ENCODE measurements at places on chromosomes 16 and 17.

GRCh38 chr16:88591577-88592021 is 21.4 kb downstream of the ZC3H18 start:
- DNase-seq = no peak

DNA sequence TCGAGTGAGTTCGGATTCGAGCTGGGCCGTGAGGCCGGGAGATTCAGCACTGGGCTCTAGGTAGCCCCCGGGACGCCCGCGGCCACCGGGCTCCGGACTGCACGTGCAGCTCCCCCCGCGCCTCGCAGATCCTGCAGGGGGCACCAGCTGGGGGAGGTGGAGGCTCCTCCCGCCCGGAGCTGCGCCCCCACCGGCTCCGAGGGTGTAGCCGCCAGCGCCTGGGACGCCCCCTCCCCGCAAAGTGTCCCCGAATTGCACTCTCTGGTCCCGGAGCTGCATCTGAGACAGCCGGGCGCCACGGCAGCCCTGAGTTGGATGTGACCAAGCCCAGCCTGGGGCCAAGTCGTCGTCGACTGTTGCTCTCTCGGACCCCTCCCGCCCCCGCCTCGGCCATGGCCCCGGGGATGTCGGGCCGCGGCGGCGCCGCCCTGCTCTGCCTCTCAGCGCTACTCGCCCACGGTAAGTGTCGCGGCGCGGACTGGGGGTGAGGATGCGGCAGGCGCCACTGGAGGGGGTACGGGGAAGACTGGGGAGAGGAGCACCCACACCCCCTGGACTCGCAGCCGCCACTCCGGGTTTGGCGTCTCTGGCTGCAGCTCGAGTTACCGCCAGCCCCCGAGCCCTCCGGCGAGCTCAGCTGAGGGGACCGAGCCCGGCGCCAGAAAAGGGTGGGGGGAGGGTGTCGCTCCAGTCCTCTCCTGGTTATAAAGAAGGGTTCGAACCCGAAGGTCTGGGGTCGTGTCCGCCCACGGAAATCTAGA is 1.5 kb downstream of the TMEM132E start:
- no peak for DNase-seq

- DNase-seq = no peak
These were observed 220.1 kb downstream of the ZFHX3 start for GRCh38 chr16:72827866-72828265.

DNA sequence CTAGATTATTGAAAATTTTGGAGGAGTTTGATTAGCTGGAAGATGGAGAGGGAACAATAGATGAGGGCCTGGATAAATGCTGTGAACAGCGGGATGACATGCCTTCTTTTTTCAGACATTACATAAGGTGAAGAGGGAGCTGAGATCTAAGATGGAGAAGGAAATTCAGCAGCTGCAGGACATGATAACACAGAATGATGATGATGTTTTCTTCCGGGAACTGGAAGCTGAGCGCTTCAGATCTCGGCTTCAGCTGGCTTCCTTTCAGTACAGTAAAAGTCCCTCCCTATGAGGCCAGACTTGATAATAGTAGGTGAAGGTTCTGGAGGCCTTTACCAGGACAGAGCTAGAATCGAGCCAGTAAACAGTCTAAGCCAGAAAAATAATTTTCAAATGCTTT is 30.7 kb downstream of the CEP95 start:
- no peak for DNase-seq

- DNase-seq = no peak
These were observed 29.7 kb upstream of the PEMT start for GRCh38 chr17:17621254-17621653.

DNA sequence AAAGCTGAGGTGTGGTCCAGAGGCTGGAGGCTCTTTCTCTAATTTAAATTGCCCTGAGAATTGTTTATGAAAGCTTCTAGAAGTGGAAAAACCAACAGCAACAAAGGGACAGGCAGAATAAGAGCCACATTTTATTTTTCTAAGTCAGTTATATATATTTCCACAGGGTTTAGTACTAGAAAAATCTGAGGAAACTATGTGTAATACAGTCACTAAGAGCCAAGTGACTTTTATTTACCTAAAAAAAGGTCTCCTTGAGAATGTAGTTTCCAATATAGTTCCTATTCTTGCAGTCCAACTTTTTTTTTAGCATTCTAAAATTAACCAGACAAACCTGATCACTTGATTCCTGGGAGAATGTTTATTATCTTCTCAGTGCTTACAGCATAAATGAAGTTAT is 296.6 kb upstream of the MYOCD start:
- no peak for DNase-seq

DNA sequence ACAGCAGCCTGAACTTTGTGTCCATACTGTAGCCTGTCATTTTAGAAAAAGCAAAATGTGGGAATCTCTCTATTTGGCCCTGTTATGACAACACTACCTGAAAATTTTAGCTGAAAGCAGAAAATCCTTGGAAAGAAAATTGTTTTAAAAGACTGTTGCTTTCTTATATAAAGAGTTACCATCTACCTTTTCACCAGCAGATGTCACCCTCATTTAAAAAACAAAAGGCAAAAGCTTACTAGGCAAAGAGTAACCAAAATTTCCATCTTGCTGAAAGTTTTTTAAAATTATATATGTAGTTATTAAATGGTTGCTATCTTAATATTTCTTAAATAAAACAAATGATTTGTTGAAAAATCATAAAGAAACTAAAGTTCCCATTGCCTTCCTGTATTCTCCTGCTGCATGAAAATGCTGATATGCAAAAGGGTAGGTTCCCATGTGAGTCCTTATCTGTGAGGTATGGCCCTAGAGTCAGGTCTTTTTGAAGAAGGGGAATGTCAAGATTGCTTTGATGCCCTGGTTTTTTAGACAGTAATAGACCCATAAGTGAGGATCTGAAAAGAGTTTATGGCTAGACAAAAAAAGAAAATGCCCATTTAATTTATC is 61.0 kb downstream of the TNRC6C start:
- peak; percentile 45 for DNase-seq

DNA sequence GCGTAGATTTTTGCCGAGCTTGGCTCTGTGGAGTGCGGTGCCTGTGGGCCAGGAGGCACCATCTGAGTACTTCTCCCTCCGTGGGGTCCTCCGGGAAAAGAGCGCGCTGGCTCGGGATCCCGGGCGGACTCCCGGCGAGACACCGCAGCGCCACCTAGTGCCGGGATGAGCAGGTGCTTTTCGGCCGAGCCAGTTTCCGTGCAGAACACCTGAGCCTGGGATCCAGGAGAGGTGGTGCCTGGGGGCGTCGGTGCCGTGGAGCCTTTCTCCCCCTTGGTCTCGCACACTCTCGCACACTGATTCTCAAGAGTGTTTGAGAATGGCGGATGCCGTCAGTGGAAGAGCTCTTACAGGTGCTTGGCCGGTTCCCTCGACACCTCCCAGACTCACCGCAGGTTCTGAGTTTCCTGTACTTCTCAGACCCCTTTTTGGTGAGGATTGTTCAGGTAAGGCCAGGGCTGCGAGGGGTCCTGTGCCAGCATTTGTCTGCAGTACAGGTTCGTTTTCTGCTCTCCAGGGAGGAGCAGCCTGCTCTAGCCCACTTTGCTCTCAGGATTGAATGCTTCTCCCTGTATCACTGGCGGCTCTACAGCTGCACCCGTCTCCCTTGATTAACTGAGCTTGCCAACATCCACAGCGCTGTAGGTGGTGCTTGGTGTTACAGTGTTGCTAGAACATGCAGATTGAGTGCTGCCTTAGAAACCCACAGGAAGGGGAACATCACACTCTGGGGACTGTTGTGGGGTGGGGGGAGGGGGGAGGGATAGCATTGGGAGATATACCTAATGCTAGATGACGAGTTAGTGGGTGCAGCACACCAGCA is 23.3 kb downstream of the TBCD start:
- no peak for DNase-seq

DNA sequence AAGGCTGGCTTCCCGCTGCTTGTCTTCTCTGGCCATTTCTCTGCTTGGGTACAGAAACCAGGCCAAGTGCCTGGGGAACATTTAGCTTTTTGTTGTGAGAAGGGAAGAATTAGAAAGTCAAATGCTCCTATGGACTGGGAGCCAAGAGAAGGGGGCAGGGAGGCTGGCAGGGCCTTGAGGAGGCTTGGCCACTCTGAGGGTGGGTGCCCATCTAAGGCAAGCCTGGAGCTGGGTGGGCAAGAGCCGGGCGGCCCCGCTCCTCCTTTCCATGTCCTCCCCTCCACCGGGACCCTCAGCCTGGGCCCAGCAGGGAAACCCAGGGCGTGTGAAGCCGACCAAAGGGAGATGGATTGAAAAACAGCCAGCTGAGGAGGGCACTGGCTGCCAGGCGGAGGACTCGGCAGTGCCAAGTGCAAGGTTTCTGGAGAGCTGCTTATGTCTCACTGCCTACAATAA is 69.4 kb downstream of the NTN1 start:
- no peak for DNase-seq

DNA sequence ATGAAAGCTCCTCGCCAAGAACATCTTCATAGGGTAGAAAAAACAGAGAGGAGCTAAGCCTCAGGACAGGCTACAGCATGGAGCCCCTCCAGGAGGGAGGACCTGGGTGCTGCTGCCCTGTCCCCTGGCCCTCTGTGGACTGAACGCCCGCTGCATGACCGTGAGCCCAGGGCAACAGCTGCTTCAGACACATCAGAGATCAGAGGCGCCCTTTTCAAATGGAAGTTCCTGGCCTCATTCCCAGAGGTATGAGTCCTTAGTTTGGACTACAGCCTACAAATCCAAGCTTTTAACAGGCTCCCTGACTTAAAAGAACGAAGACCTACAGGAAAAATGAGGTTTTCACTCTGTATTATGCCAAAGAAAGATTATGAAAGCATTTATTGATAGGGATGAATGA is 48.5 kb downstream of the ZNF18 start:
- DNase-seq = no peak

GRCh38 chr17:28703552-28704218 is 8.0 kb downstream of the PROCA1 start:
- DNase-seq = no peak

GRCh38 chr17:4632581-4632920 is 8.9 kb downstream of the ALOX15 start:
- no peak for DNase-seq

DNA sequence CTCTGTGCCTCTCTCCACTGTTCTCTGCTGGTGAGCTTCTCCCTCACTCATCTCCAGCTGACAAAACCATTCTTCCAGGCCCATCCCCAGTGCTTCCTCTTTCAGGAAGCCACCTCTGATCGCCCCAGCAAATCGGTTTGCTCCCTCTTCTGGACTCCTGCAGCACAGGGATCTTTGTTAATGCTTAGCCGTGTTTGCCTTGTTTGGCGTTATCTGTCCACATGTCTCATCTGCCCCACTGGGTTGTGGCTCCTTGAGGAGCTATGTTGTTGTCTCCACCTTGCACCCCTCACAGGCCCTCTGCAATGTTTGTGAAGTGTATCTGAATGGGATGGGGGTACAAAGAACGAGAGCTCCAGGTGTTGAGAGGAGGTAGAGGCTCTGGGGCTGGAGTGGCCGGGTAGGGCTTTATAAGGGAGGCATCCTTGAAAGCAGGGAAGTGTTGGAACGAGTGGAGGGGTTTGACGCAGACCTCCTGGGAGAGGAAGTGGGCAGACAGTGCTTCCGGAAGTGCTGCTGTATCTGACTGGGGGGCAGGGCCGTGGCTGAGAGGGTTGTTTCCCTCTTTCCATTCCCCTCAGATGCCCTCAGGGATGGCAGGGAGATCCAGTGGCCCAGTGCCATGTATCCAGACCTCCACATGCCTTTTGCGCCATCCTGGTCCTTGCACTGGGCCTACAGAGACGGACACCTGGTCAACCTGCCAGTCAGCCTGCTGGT is 27.8 kb downstream of the CASKIN2 start:
- no peak for DNase-seq

- no peak for DNase-seq
These were observed 145.7 kb upstream of the CACNG5 start for GRCh38 chr17:66689221-66689620.

DNA sequence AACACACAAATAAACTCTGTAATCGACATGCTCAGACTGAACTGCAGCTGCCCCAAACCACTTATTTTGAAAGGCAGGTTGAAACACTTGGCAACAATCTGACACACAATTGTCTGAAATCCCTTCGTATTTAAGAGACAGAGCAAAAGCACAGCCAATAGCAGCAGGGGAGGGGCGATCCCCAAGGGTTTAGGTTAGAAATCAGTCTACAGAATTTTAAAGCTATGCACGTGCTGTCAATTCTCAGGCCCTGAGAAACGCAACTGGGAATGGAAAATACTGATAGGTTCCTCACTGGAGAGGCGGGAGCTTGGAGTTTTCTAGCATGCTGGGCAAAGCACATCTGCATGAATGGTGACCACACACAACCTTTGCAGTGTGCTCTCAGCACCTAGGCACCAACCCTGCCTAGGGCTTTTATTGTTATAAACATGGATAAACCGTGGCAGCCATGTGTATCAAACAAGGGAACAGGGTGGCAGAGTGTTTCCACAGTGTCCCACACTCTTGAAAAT is 168.0 kb downstream of the AATF start:
- DNase-seq = no peak

DNA sequence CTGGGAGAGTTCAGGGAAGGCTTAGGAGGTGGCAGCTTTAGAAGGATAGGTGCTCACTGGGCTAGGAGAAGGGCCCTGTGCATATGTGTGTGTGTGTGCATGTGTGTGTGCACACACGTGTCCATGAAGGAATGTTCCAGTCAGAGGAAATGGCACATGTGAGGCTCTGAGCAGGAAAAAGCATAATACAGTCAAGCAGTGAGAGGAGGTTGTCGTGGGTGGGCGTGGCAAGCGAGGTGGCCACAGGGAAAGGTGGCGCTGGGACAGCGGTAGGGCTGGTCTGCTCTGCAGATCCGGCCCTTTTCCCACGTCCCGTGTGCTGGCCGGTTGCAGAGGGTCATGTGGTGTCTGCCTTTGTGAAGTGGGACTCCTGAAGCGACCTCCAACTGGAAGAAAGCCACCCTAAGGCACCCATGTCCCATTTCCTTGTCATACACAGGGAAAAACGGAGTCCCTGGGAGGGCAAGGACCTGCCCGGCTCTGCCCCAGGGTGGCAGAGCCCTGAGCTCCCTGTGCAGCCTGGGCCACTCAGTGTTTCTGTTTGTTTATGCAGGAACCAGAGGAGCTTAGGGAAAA is 40.1 kb downstream of the NT5M start:
- no peak for DNase-seq

DNA sequence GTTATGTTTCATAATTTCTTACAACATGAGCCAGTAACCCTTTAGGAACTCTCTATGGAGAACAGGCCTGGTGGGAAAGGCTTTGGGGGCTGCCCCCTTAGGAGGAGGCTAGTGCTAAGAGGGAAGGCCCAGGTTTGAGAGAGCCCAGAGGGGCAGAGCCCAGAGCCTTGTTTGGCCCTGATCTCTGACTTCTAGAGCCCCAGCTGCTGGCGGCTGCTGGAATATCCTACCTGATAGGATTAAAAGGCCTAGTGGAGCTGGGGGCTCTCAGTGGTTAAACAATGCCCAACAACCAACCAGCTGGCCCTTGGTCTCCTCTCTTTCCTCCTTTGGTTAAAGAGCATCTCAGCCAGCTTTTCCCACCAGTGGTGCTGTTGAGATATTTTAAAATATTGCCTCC is 54.1 kb downstream of the IGF2BP1 start:
- DNase-seq = no peak

DNA sequence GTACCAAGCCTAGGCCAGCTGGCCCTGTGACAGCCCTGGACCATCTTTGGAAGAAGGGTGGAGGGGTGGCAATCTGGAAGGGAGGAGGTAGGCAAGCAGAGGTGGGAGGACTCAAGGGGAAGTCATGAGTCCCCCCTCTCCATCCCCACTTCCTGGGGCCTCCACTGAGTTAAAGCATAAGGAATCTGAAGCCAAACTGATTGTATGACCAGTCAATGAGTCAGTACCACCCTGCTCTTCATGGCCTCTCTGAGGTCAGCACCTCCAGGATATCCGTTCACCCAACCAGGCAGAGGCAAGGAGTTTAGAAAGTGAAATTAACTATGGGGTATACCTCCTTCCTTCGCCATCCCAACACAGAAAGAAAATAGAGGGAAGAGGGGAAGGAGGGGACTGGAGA is 272.7 kb downstream of the SOX9 start:
- DNase-seq = peak; percentile 87
